ENCODE measurements at places on chromosomes 12 and 14.

- DNase-seq = no peak
Observed at GRCh38 chr12:88665071-88665470, 84.8 kb upstream of the KITLG start.

- DNase-seq = no peak
Observed at GRCh38 chr12:94930216-94930654, 73.3 kb downstream of the NDUFA12 start.

- no peak for DNase-seq
Observed at GRCh38 chr12:124563401-124563800, 4.0 kb downstream of the NCOR2 start.

- DNase-seq = no peak
Observed at GRCh38 chr14:54809767-54810166, 92.9 kb downstream of the GCH1 start.

DNA sequence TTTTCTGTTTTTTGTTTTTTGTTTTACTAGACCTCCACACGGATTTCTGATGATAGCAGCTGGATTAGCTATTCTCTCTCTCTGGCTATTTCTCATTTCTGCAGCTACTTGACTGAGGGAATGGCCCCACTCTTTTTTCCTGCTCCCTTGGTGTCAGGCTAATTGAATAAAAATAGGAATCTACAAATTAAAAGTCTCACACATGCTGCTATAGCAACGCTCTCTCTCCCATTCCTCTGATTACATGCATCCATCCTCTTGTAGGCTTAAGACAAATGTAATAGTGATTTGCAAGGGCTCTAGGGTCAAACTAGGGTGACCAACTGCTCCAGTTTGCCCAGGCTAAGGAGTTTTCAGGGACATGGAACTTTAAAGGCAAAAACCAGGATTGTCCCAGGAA, 221.8 kb downstream of the PHLDA1 start:
- DNase-seq = no peak

- no peak for DNase-seq
Observed at GRCh38 chr12:91722072-91722471, 423.6 kb downstream of the BTG1 start.

GRCh38 chr14:70882776-70883492, 24.3 kb upstream of the PCNX1 start:
- no peak for DNase-seq

GRCh38 chr14:50265029-50265428, 33.7 kb upstream of the SOS2 start:
- no peak for DNase-seq

GRCh38 chr12:74897425-74898211, 312.0 kb downstream of the KCNC2 start:
- DNase-seq = no peak
